ENCODE measurements at places on chromosomes 1 and 21.

- no peak for DNase-seq
Observed at GRCh38 chr1:178684542-178685000, 40.5 kb upstream of the RALGPS2 start.

DNA sequence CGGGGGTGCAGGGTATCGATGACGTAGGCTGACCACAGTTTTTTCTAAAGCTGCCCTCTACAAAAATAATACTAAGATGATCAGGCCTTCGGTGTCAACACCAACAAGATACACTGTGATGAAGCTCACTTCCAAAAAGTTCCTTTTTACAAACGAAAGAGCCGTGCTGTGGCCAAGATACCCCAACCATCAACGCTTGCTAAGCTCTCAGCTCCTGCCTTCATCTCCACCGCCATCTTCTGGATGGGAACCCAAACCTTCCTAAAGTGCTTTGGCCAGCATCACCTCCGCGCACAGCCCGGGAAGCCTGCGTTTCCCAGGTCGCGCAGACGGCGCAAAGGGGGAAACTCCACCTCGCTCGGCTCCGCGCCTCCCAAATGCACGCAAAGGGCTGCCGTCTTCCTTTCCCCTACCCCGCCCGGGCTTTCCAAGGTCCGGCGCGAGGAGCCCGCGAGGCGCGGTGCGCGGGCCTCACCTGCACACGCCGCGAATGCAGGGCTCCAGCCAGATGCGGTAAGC is 541 bp downstream of the USP48 start:
- peak; percentile 22 for DNase-seq

GRCh38 chr21:35579520-35580293 is 480.6 kb downstream of the SETD4 start:
- DNase-seq, result no peak

GRCh38 chr1:109977657-109978378 is 6.7 kb upstream of the AHCYL1 start:
- DNase-seq, result no peak

- DNase-seq, result no peak
Observed at GRCh38 chr1:20381045-20381641, 90.5 kb downstream of the VWA5B1 start.

GRCh38 chr1:98702976-98703375 is 41.5 kb downstream of the SNX7 start:
- DNase-seq, result no peak

DNA sequence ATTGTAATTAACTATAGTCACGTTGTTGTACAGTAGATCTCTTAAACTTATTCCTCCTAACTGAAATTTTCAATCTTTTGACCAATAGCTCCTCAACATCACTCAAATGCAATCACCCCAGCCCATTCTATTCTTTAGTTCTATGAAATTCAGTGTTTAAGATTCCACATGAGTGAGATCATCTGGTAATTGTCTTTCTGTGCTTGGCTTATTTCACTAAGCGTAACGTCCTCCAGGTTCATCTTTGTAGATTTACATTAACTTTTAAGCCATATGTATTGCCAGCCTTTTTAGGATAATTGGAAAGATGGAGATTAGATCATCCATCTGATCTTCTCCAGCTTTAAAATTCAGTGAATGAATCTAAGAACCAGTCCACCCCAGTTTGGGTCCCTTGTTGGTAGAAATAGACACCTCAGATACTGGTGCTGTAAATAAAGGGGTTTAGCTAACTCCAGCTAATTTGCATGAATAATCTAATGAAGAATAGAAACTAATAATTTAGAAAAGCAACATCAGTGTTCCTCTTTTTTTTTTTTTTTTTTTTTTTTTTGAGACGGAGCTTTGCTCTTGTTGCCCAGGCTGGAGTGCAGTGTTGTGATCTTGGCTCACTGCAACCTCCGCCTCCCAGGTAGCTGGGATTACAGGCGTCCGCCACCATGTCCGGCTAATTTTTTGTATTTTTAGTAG is 7.0 kb downstream of the S100A10 start:
- DNase-seq, result no peak

- DNase-seq, result no peak
Observed at GRCh38 chr1:84916897-84917296, 23.9 kb upstream of the LPAR3 start.

DNA sequence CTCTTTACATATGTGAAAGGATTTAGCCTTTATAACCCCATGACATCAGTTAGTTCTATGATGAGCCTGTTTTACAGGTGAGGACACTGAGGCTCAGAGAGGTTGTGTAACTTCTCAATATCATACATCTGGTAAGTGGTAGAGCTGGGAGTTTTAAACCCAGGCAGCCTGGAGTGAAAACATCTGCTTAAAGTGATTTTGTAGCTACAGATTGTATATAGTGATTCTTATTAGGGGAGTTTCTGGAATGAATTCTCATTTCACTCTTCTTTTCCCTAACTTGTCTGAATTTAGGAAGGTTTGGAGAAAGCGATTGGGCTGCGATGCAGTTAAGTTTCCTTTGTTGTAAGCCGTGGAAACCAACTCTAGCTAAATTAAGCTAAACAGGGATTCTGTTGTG is 175.6 kb downstream of the CAMTA1 start:
- no peak for DNase-seq

GRCh38 chr1:181488866-181489265 is 5.5 kb downstream of the CACNA1E start:
- DNase-seq, result no peak

DNA sequence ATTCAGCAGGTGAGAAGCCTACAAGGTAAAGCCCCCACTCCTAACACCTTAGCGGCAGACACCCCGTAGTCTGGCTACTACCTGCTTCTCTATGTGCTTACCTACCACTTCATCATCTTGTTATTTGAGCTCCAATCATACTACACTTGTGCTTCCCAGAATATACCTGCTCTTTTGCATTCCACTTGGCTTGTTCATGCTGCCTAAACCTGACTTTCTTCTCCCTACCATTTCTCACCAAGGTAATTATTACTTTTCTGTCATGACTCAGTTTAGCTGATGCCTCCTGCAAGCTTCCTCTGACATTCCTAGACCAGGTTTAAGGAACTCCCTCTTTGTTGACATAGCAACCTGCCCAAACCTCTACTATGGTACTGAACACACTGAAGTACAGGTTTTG is 495.6 kb upstream of the C1orf87 start:
- DNase-seq, result no peak

- DNase-seq, result no peak
Observed at GRCh38 chr1:51960262-51960661, 30.2 kb downstream of the RAB3B start.

DNA sequence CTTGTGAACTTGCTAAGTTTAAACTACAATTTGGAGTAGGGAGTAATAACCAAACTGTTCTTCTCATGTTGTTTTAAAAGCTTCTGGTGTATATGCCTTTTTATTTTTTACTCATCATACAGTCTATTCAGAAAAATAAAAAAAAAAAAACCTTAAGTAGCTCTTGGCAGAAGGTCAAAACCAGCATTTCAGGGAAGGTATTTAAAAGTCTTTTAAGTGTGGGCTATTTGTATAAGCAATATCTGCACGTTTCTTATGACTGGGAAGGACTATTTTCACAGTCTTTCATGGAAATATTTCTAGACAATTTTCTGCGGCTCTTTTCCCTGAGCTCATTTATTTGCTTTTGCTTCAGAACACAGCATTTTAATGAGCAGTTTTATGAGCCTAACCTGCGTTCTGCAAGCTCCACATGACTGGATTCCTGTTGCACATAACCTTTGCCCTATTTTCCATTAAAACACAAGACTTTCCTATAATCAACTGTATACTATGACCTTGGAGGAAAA is 60.9 kb upstream of the C1orf105 start:
- DNase-seq, result no peak

DNA sequence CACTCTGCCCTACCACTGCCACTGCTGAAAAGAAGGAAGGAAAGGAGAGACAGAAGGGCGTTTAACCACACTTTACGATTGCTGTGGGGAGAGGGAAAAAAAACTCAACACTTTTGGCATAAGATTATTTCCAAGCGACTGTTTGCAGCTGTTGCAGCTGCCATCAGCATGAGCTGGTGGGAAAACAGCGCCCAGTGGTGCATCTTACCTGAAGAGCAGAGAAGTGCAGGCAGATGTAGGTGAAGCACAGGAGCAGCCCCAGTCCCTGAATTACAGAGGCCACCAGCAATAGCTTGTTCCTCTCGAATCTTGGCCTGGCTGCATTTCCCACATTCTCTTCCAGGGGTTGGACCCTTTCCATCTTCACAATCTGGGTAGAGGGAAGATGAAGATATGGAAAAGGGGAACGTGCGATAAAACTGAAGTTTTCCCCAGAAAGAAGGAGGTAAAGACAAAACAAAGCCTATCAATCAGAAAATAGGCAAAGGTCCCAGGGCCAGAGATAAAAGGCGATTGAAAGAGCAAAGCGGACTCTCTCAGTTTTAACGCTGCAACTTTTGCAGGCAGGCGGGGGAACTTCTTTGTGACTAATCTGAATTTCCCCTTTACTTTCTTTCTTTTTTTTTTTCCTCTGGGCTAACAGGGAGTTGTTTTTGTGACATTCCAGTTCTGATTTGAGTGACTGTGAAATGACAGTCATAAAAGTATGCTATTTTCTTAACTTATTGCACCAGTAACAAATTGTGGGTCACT is at the start of gene TNFSF4:
TSS of gene TNFSF4 (minus strand) at position 516 of the 753 bp plus-strand sequence. CDS start at position 361, 155 bp downstream.
- no peak for DNase-seq

DNA sequence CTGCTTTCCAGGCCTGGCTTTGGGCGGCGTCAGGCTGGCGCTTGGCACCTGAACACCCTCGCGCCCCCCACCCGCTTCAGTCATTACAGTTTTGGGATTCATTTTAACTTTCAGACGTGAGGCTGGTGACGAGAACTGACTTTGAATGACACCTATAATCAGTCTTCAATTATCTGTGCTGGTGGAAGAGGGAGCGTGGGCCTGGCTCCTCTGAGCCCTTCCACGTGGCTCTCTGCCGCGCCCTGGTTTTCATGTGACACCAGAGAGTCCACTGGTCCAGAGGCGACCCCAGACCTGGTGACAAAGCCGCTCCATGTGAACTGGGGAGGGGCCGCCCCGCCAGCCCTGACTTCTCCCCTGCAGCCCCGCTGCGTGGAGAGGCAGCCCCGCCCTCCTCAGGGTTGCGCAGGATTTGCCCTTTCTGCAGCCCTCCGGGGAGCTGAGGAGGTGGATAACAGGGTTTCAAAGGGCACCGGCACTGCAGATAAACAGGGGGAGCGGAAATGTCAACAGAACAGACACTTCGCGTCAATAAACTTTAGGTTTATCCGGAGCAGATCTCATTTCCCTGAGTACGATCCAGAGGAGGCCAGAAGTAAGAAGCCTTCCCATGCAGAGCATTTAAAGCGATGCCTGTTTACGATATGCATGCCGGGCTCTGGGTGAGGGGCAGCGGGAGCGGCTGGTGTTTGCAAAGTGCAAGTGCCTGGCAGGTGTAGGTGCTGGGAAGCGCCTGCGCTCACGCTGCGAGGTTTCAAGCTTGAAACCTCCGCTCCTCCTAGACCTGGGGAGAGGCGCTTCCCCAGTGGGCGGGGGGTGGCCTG is 56.4 kb downstream of the AJAP1 start:
- no peak for DNase-seq

GRCh38 chr1:200732438-200732837 is 6.3 kb upstream of the CAMSAP2 start:
- DNase-seq, result no peak

GRCh38 chr1:153742411-153743142 is 14.7 kb downstream of the INTS3 start:
- DNase-seq, result no peak

GRCh38 chr1:62438163-62438562 is 1.3 kb downstream of the USP1 start:
- DNase-seq, result no peak

DNA sequence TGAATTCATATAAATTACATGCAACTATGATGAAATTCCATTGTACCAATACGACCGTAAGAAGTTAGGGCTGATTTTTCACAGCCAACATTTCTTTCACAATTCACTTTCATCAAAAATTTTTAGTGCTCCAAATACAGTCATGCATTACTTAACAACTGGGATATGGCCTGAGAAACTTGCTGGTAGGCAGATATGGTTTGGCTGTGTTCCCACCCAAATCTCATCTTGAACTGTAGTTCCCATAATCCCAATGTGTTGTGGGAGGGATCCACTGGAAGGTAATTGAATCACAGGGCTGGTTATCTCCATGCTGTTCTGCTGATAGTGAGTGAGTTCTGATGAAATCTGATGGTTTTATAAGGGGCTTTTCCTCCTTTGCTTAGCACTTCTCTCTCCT is 244.4 kb downstream of the AKT3 start:
- DNase-seq, result no peak

DNA sequence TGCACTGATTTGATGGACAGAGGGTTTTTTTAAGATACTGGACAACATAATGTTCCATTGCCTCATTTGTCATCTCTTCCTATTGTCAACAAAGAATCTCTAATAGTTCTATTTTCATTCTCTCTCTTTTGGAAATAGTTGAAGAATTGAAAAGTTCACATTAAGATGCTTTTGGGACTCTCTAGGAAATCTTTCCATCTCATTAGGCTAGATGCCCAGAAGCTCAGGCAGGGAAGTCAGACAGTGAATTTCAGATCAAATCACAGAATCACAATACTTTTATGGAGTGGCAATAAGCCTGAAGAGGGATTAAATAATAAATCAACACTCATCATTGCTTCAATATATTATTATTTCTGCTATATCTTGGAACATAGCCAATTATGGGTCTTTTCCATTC is 29.2 kb downstream of the NEGR1 start:
- DNase-seq, result no peak

All from activated gamma-delta T cell treated with Interleukin-2 at 50 U/mL for 16 hours (primary cell).